ENCODE measurements at places on chromosomes 5 and 9. TPM values are rescaled to one million over a fixed set of nuclear protein-coding genes. Genes with fewer than 3 reads are reported as not detected.

DNA sequence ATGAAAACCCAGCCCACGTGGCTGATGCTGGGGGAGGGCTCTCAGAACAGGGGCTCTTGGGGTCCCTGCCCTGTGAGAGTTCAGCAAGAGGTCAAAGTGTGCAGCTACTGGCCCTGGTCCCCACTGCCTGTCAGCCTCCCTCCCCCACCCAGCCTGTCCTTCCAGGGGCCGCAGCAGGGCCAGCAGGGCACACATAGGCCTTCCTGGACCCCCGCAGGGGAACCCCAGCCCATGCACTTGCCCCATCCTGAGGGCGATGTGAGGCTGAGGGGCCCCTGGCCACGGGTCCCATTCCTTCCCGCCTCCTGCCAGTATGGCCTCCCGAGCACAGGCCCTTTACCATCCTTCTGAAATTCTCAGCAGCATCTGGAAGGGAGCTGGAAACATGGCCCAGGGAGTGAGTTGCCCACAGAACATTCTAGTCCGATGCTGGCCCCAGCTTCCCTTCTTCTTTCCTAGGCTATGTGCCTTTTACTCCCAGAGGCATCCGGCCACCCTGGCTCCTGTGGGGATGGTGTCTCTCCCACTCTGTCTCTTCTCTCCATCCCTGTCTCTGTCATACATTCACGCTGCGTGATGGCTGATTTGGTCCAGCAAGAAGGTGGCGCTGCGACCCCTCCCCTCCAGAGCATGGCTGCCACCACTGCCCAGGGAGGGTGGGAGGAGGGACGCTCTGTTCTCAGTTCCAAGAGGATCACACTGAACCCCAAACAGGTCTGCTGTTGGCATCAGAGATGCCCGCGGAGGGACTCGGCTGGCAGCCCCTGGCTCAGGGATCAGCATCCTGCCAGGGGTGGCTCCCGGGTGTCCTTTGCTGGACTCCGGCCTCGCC, 19.6 kb downstream of the MRPL36 start:
- no peak for DNase-seq

DNA sequence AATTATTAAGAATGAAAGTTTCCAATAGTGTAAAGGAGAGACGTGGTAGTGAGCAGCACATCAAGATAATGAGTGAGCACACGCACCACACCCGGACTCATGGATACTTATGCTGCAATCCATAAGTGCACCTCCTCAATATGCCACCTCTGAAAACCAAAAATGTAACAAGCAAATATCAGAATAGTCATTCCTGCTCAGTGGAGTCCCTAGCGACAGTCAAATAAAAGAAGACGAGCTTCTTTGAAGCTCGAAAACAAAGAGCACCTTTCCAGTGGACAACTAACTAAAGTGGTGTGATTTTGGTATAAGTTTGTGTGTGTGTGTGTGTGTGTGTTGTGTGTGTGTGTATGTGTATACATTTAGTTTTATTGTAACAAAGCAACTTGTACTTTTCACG, 241.3 kb downstream of the DEPDC1B start:
- no peak for DNase-seq

DNA sequence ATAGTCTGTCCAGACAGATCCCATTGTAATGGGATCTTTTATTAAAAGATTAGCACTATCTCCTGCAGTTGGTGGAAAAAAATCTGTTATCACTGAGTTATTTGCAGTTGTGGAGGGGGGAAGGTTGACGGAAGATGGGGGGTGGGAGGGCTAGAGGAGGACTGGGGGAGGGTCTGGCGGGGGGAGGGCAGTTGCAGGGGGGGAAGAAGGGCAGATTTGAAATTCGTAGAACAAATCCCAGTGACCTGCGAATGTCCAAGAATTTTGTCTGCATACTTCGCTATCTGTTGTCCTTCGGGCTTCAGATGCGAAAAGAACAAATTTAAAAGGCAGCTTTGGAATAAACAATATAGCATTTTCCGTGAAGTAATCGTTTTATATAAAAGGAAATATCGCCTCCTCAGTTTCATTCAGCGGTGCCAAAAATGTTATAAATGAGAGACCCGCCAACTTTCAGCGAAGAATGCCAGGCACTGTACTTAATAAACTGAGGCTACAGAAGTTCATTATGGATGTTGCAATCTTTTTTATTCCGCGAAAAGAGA, 1.3 kb upstream of the FST start:
- DNase-seq = no peak

SLC26A2 gene
- 4.8 TPM for total RNA-seq

DNA sequence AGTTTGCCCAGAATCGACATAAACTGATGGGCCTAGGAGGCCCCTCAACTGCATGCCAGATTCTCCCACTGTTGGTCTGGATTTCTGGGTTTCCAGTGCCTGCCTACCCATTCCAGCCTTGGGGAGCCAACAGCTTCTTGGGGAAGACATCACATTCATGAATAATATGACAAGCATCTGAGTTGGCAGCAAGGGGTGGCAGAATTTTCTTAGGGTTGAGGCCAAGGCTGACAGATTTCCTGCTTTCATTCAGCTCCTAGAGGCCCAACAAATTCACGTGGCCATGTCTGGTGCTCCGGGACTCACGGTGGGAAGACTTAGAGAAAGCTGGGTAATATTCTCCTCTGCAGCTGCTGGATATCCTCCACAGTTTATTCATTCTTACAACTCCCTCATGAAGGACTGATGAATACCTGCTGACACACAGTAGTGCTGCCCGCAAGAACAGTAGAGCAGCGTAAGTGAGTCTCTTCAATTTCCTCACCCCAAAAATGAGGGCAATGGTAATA, 305.0 kb upstream of the TNC start:
- no peak for DNase-seq

- no peak for DNase-seq
Measured at GRCh38 chr9:138105123-138105415, 227.5 kb downstream of the CACNA1B start.

MELK gene
- 0.20 TPM for total RNA-seq

CORO2A gene
- 0.49 TPM for total RNA-seq

GRCh38 chr5:42595597-42595996, 161.0 kb upstream of the CCDC152 start:
- DNase-seq = no peak

AGPAT2 gene
- total RNA-seq = 58.9 TPM

DNA sequence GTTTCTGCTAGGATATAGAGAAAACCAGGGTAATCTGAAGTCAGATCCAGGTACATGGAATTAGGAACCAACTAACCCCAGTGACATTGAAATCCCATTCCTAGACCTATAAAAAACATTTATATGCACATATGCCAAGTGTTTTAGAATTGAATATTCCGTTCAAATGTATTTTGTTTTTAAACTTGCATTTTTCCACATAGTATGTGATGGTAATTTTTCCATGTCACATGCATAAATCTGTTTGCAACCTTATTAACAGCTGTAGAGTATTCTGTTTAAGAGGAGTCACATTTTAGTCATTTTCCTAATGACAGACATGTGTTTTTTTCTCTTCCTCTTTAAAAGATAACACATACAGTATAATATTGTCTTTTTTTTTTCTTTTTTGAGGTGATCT, 50.2 kb downstream of the FOCAD start:
- DNase-seq = no peak

- DNase-seq = no peak
Measured at GRCh38 chr5:62718324-62718723, 139.7 kb downstream of the LRRC70 start.

DNA sequence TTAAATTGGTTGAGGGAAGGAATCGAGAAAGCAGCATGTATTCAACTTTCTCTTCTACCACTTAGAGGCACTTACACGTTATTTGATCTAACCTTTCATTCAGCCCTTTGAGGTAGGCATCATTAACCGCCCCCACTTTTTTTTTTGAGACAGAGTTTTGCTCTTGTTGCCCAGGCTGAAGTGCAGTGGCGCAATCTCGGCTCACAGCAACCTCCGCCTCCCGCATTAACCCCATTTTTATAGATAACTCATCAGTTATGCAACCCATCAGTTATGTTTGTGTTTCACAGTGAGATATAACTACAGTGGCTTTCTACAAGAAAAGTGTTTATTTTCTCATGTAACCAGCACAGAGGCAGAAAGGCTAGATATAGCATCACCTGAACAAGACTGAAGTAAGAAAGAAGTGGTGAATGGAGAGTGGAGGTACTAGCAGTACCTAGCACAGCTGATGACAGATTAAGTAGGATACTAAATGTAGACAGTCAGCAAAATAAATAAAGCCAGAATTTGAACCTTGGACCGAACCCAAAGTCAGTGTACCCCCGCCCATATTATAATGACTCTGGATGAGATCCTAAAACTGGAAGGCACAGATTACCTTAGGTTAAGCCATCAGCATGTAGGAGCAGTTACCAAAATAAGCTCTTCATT, 91.2 kb downstream of the PJA2 start:
- no peak for DNase-seq

FAXDC2 gene
- 26.0 TPM for total RNA-seq

- DNase-seq = no peak
Measured at GRCh38 chr9:34218446-34218845, 39.6 kb downstream of the UBAP1 start.
